Stimulated activated CD4-positive, alpha-beta T cell treated with anti-CD3 and anti-CD28 coated beads, TNF-alpha, amount 100 ng/mL, for 4 hours (primary cell): ENCODE measurements at places on chromosomes 13 and 19.

- DNase-seq = no peak
These were observed 34.4 kb upstream of the ZNF562 start for GRCh38 chr19:9709305-9709704.

DNA sequence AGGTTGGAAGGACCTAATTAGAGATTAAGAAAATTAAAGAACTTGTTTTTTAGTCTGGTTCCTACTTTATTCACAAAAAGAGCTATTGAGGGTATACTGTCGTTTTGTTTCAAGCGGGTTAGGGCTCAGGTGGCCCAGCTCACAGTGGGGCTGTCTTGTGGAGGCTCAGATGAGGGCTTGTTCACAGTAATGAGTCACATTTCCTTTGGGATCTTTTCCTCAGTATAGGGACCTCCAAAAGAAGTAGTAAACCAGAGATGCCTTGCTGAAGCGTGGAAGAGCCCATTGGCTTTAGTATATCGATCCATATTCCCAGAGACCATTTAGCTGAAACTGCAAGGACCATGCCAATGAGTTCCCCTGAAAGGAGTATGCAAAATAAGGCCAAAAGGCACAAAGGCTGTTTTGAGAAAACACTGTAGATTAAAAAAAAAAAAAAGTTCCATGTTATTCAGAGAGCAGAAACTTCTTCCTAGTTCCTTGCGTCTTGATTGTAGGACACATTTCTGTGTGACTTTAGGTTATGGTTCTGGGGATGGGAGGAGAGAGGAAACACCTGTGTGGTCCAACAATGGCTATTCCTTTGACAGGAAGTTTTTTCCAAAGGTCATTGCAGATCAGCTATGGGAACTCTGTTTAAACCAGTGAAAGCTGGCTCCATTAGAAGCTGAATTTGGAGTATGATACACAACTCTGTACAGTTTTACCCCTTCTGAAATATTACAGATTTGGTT is 32.8 kb upstream of the GPI start:
- DNase-seq = no peak

DNA sequence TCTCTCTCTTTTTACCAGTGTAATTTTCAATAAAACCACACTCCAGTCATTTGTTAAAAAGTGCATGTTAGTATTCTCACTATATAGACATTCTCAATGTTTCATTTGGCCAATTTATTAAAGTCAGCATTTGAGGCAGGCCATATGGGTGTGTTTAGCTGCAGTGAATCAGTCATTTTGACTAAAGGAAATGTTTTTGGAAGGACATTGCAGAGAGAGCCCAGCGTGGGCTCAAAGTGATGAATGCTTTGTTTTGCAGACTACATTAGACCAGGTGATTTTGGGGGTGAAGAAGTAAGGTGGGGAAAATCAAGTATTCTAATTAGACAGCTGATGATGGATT is 116.7 kb downstream of the POSTN start:
- DNase-seq = no peak

DNA sequence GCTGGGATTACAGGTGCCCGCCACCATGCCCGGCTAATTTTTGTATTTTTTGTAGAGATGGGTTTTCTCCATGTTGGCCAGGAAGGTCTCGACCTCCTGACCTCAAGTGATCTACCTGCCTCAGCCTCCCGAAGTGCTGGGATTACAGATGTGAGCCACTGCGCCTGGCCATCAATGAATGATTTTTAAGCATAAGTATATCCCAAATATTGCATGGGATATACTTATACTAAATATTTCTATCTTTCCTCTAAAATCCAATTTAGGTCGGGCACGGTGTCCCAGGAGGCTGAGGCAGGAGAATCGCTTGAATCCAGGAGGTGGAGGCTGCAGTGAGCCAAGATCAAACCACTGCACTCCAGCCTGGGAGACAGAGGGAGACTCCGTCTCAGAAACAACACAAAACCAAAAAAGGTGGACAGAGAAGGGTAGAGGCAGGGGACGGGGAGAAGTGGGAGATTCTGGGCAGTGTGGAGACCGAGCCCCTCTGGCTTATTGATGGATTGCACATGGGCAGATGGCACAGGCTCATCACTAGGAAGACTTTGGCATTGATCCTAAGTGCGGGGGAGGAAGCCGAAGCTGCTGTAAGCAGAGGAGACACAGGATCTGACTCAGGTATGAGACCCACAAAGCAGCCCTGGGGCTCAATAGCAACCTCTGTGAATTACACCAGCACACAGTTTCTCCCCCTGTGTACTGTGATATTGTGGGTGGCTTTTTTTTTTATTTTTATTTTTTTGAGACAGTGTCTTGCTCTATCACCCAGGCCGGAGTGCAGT is 13.5 kb downstream of the ARRDC5 start:
- no peak for DNase-seq

DNA sequence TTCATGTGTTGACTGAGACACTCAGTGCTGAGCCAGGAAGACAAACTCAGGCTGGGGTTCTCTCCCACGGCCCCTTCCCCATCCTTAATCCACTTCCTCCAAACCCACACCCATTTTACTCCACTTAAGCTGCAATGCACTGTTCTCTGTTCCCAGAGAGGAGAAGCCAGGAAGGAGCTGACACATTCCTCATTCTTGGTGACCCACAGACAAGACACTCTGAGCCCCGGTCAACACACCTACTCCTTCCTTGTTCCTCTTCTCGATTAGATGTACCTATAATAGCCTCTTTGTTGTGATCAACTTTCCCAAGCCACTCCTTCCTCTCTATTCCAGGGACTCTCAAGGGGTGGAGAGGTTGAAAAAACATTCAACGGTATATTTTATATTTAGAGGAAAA is 47.1 kb downstream of the INSR start:
- DNase-seq = no peak

- no peak for DNase-seq
These were observed 135.7 kb downstream of the CRYL1 start for GRCh38 chr13:20389696-20390525.

- DNase-seq = no peak
These were observed at the start of gene PRX for GRCh38 chr19:40413291-40413845. Gene PRX, minus strand, starts transcription at chr19:40413378. Its CDS starts 5,446 bp downstream, at chr19:40407932.

DNA sequence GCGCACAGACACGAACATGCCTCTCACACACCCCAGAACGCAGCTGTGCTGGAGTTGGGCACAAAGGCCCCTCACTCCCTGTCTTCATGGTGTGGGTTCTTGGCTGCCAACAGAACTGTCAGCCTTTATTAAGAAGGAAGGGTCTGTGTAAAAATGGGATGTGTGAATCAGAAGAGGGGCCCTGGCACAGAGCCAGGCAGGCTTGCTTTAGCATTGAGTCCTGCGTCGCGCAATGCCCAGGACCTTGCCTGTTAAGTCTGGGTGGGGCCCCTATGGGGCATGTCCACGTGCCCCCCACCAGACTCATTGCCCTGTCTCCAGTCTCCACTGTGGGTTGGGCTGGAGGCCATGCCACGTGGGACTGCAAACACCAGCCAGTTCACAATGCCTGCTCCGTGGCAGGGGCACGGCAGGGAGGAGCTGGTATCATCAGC is 84.8 kb downstream of the SLC7A1 start:
- DNase-seq = no peak

DNA sequence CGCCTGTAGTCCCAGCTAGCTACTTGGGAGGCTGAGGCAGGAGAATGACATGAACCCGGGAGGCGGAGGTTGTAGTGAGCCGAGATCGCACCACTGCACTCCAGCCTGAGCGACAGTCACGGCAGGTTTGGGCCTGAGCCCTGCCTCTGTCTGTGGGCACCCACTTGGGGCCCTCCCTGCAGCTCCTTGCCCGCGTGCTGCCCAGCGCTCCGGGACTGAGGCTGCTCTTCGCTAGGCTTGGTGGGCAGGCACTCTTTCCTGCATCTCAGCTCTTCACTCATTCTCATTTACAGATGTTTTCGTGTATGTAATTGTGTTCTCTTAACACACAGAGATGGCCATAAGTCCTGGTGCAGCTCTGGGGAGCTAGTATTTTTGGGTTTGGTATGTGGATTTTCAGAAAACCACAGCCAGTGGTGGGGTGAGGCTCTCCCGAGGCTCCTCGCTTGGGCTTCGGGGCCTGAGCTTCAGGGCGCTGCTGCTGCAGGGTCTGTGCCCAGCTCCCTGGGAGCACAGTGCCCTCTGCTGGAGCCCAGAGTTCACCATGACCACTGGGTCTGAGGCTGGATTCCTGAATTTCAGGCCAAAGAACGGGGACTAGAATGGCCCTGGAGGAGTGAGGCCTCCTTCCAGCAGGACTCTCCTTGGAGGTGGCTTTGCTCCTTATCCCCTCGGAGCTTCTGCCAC is 15.2 kb downstream of the UPF1 start:
- peak; percentile 26 for DNase-seq

DNA sequence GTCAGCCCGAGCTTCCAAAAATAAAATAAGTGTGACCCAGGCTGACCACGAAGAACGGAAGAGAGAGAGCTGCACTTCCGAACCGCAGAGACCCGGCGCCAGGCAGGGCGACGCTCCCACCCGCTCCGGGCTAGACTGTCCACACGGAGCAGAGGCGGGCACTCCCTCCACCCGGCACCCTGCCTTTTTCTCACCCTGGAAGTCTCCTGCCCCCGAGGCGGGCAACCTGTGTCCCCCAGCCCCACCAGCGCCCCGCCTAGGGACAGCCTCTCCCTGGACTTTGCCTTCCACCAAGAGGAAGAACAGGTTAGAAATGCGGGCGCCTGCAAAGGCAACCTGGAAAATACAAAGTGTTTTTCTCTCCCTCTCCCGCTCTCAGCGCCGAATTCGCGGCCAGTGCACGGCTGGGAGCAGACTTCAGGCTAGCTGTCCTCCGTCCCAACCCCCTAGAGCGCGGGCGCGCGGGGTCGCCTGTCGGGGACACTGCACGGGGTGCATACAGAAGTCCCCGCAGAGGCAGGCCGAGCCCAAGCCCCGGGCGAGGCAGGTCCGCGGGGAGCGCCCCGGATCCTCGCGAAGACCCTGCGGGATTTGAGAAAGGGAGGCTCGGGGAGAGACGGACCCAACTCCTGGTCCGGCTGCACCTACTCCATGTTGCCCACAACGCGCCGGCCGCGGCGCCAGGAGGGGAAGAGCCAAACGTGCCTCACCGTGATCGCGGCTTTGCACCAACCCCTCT is 845 bp downstream of the SPRY2 start:
- DNase-seq = no peak

DNA sequence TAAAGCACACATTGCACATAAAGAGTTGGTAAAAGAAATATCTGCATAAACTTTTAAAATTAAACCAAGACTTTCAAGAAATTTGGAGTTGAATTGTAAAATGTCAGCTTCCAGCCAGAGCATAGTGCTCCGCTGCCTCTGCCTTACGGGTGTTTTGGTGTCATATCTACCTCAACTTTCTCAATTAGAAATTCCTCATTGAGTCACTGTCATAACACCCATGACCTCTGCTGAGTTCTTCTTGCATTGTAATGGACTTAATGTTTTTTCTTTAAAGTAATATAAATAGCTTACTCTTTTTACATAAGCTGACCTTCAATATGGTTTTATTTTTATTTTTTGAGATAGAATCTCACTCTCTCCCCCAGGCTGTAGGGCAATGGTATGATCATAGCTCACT is 551.0 kb upstream of the NBEA start:
- no peak for DNase-seq

- DNase-seq = no peak
These were observed 39.3 kb downstream of the LMO7 start for GRCh38 chr13:75675421-75675820.

GRCh38 chr13:97945792-97946419 is 7.6 kb upstream of the IPO5 start:
- no peak for DNase-seq

GRCh38 chr19:52896431-52897137 is 851 bp downstream of the ZNF320 start:
- no peak for DNase-seq

DNA sequence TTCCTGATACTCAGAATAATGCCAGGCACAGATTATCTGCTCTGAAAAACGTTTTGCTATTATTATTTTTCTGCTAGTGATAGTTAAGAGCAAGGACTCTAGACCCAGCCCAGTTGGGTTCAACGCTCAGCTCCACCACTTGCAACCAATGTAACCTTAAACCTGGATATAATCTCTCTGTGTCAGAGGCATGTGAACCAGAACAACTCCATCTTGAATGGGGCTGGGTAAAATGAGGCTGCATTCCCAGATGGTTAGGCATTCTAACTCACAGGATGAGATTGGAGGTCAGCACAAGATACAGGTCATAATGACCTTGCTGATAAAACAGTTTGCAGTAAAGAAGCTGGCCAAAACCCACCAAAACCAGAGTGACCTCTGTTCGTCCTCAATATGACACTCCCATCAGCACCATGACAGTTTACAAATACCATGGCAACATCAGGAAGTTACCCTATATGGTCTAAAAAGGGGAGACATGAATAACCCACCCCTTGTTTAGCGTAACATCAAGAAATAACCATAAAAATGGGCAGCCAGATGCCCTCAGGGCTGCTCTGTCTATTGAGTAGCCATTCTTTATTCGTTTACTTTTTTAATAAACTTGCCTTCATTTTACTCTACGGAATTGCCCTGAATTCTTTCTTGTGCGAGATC is 13.6 kb downstream of the FAM187B start:
- no peak for DNase-seq
